Cerebellar nuclear complex (tissue), 1 donor: ENCODE measurements at places on chromosomes 13 and 19.

GRCh38 chr13:73089213-73089612 lies 30.4 kb downstream of the KLF5 start:
- no peak for DNase-seq

- DNase-seq = no peak
Observed at GRCh38 chr13:45861322-45861721, 9.8 kb upstream of the SIAH3 start.

GRCh38 chr13:21014139-21014501 lies 47.3 kb downstream of the LATS2 start:
- DNase-seq = no peak

- no peak for DNase-seq
Observed at GRCh38 chr13:44117351-44117750, 237.6 kb downstream of the LACC1 start.
